ENCODE measurements at places on chromosomes 5 and 9.

- no peak for DNase-seq
Measured at GRCh38 chr9:126979461-126979860, 64.9 kb downstream of the RALGPS1 start.

GRCh38 chr9:114327749-114328148 is 1.9 kb upstream of the ORM2 start:
- DNase-seq: no peak

- DNase-seq: no peak
Measured at GRCh38 chr5:105773241-105773640, 1897.5 kb downstream of the EFNA5 start.

GRCh38 chr9:73575101-73576060 is 423.7 kb downstream of the ANXA1 start:
- no peak for DNase-seq

- peak; percentile 66 for DNase-seq
Measured at GRCh38 chr5:134543820-134544614, 18.5 kb downstream of the JADE2 start.

DNA sequence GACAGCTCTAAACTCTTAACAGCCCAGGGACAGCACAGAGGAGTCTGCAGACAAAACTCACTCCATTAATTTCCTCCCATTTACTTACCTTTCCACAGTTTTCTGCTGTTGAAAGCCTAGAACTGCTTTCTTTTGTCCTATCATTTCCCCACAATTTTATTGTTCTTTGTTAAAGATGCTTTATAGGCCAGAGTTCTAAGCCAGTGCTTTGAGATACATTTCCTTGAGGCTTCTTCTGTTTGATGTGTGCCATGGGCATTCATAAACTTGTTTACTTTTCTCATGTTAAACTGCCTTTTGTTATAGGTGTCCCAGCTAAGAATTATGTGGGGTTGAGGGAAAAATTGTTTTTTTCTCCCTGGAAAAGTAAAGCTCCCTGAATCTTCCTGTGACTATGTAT is 25.9 kb upstream of the SUB1 start:
- no peak for DNase-seq

- no peak for DNase-seq
Measured at GRCh38 chr9:120348951-120349429, 231.0 kb downstream of the CDK5RAP2 start.

- DNase-seq: no peak
Measured at GRCh38 chr5:57420801-57421200, 61.8 kb downstream of the ACTBL2 start.

DNA sequence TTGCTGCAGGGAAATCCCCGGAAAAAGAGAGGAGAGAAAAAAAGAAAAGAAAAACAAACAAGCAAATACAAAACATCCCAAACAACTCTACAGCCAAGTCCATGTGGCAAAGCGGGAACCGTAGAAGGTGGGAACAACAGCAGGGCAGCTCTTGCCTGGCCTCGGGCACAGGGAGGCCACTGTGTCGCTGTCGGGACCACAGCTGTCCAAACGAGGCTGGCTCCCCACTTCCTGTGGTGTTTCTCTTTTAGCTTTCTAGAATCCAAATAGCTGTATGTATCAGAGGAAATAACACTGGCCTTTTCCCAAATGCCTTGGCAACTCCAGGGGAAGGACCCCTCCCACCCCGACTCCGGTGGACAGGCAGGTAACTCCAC is 41.6 kb upstream of the EQTN start:
- DNase-seq: no peak

DNA sequence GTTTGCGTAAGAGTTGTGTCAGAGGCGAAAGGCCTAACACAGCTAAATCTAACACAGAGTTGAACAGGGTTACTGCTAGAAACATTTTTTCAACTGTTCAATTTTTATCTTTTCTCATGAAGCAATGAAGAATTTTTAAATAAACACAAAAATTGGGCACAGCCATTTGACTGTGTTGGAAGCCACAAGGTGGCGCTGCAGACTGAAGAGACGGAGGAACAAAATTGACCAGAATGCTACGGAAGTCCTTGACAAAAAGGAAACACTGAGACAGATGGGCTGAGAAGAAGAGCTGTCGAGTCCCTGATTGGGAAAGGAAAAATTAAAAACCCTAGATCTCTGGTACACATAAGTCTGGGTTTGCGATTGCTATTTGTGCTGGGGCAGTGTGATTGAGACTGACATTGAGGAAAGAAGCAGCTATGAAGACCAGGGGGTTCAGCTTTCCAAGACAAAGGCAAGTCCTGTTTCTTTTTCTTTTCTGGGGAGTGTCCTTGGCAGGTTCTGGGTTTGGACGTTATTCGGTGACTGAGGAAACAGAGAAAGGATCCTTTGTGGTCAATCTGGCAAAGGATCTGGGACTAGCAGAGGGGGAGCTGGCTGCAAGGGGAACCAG is at the start of gene PCDHB9:
PCDHB9 (plus strand) TSS at position 265 of the 616 bp plus-strand sequence; CDS start at position 423, 158 bp downstream.
- no peak for DNase-seq

DNA sequence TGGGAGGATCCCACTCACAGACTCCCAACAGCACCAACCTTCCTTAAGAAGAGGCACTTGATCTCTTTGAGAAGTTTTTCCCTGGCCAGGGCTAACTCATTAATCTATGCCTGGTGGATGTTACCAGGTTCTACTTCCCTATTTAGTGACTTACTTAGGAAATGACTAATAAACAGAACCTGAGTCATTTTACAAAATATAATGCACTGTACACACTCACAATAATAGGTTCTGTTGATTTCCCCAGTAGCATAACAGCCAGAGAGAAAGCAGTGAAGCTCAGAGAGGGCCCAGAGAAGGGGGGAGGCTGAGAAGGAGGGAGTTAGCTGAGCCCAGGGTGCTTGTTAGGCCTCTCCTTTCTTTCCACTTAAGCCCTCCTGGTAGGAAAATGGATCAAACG is 27.1 kb downstream of the FRMD3 start:
- DNase-seq: no peak

DNA sequence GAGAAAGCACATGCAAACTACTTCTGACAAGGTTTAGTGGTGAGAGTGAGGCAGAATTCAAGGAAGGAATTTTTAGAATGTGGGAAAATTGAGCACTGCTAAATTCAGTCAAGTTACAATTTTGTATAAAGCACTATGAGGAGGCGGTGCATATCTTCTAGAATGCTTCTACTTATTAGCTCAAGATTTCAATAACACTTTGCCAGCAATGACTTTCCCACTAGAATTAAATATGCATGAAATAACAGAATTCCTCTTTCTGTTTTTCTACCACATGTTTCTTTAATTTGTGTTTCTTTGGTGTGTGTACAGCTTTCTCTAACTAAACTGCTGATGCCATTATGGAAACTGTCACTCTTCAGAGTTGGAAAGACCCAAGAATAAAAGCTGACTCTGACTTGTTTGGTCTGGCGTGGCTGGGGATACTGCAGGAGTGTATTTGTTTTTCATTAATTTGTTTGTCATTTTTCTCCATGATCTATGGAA is 163.5 kb downstream of the ARSB start:
- no peak for DNase-seq

GRCh38 chr5:112907166-112907631 is 14.8 kb downstream of the REEP5 start:
- no peak for DNase-seq

DNA sequence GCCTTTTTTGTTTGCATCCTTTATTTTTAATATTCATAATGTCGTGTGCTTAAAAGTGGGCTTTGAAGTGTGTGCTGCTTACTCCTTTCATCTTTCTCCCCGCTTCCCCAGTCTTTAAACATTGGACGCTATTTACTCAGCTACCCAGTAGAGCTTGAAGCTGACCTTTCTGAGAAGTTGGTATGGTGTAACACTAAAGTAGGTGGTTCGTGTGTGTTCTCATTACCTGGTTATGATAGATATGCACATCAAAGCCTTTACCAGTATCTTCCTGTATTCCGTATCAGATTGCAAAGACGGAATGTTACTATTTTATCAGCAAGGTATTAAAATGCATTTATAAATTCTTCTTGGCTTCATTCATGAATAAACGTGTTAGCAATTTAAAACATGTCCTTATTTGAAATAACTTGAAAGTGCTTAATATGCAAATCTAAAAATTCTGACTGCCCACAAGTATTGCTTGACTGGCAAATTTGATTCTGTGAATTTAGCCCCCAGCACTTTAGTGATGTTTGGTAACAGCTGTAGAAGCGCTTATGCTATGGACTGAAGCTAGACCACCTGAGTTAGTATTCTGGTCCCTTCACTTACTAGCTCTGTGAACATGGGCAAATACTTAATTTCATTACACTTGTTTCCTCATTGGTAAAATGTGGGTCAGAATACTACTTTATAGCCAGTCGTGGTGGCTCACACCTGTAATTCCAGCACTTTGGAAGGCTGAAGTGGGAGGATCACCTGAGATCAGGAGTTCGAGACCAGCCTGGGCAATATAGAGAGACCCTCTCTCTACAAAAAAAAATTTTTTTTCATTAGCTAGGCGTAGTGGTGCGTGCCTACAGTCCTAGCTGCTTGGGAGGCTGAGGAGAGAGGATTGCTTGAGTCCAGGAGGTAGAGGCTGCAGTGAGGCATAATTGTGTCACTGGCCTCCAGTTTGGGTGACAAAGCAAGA is 1.7 kb downstream of the RRAGA start:
- no peak for DNase-seq

DNA sequence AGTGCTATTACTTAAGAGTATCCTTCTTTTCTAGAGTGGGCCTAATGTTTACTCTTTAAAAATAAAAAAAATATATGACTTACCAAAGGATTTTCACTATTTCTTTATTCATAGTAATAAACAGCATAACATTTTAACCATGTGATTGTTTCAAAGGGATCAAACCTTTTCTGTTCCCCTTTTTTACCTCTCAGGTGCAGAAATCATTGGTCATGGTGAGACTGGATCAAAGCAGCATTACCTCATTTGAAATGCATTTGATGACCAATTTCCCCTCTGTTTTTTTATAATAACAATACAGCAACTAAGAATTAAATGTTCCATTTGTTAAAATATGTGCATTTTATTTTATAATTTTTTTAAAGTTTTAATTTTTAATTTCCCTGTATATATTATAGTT is 598.0 kb upstream of the RGMB start:
- no peak for DNase-seq

- DNase-seq: no peak
Measured at GRCh38 chr9:10843151-10843550, 230.3 kb upstream of the PTPRD start.

DNA sequence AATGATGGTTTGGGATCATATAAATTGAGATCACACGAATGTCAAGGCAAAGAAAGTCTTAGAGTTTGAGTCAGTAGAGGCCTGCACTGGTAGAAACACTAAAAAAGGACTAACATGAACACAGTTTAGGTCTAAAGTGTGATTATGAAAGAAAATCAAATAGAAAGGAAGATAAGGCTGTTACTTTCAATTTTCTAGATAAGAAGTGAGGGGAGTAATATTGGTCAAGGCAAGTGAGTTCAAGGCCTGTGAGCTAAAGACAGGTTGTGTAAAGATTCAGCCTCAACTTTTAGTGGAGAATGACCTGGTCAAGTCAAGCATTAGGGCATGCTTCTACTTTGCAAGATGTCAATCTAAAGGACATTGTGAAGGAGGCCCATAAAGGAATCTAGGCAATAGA is 19.0 kb downstream of the VLDLR start:
- no peak for DNase-seq

DNA sequence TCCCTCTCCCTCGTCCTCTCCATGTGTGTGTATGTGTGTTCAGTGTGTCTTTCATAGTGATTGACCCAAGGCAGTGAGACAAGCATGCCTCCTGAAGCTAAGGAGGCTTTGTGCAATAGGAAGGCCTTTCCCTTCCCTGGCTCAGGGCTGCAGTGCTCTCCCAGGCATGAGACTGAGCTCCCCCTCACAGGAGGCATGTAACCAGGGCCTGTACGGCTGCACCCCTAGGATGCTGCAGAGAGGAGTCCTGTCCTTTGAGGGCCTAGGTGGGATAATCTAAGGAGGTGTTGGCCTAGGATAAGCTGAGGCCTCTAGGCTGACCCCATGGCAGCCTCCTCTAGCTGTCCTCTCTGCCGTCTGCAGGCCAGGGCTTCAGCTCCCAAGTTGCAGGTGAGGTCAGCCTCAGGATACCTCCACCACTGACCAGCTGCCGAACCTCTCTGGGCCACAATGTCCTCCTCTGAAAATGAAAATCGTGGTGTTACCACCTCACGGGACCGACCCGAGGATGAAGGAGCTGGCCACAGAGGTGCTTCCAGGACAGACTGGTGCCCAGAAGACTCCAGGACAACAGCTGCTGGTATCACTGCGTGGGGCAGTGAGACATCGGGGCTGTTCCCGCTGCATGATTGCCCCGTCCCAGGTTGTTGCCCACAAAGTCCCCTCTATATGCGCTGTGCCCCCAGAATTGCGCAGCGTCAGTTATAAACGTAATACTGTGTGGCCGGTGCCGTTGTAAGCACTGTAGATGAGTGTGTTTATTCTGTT is 129.6 kb downstream of the BARX1 start:
- no peak for DNase-seq

- no peak for DNase-seq
Measured at GRCh38 chr9:108272349-108272899, 583.4 kb downstream of the ACTL7B start.

DNA sequence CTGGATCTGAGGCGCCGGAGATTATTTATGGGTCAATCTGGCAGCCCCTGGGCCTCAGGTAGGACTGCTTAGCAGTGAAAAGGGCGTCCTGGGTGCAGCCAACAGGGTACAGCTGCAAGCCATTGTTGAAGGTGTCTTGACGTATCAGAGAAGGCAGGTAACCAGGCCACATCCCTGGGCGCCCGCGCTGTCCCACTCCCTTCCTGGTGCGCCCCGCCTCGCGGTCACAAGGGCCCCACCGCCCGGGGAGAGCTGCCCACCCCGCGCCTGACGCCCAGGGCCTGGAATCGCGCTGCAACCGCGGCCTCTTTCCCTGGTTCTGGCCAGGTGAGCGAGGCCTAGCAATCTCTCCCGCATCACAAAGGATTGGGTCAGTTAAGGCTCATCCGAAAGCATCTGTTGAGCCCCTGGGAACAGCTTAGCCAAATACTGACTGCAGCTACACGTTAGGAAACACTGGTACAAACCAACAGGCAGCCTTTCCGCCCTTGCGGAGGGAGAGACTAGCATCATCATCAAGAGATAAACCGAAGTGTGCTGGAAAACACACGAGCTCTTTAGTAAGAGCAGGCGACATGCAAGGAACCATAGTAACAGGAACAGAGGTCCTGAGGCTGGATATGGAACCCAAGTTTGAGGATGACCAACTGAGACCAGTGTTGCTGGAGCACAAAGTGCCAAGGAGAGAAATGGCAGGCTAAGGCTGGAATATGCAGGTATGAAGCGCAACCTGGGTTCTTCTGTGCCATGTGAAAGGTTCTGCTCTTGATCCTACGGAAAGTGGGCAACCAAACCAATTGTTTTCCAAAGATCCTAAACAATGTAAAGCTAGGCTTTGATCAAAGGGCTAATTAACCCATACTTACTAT is 3.6 kb downstream of the RPS23 start:
- DNase-seq: peak; percentile 14

GRCh38 chr5:134561871-134562296 is 36.4 kb downstream of the JADE2 start:
- DNase-seq: no peak

GRCh38 chr5:91162534-91163381 is 220.4 kb downstream of the ARRDC3 start:
- DNase-seq: peak; percentile 73
